Left lobe of liver (tissue), 2 donors: ENCODE measurements at places on chromosomes 16 and 17.

DNA sequence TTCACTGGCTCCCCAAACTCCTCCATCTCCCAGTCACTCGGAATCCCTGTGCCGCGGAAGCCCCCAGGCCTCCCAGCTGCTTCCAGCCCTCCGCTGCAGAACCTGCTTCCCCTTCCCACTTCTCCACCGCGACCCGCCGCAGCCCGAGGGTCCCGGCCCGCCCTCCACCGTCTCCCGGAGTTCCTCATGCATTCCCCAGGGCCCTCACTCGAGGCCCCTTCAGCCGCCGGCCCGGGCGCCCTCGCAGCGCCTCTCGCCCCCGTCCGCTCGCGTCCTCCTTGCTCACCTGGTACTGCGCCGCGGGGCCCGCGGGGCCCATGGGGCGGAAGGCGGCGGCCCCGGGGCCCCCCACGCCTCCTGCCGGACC, 329 bp downstream of the SMARCD2 start:
- no peak for DNase-seq

DNA sequence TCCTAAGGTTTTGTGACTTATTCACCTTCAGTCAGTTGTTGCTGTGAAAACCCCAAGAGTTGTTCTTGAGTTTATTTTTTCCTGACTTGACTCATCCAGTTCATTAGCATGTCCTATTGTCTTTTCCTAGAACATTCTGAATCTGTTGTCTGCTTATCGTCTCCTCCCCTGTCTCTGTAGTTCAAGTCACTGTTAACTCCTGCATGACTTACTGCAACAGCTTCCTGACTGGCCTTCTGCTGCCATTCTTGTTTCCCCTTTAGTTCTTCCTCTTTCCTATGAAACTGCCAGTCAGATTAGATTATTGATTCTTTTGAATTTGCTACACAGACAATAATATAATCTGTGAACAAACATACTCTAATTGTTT, 161.5 kb downstream of the FTO start:
- no peak for DNase-seq

DNA sequence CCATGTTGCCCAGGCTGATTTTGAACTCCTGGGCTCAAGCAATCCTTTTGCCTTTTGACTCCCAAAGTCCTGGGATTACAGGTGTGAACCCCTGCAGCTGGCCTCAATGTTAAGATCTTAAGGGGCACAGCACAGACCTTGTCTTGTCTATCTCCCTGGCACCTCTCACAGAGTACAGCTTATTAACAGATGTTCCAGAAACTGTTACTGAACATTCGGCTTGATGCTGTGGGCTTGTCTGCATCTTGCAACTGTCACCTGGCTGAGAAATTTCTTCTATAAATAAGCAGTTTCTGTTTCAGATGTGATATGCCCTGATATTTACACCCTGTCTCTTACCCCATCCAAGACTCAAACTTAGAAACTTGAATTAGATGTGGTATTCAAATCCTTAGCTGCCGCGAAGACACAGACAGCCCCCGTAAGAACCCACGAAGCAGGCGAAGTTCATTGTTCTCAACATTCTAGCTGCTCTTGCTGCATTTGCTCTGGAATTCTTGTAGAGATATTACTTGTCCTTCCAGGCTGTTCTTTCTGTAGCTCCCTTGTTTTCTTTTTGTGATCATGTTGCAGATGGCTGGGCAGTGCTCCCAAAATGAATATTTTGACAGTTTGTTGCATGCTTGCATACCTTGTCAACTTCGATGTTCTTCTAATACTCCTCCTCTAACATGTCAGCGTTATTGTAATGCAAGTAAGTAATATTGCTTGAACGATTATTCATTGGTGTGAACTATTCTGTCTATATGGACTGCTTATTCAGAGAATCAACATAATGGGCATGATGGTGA, at the start of gene TNFRSF17:
TSS of gene TNFRSF17 (plus strand) at position 450 of the 791 bp plus-strand sequence. CDS start at position 565, 115 bp downstream.
- no peak for DNase-seq

GRCh38 chr17:8821446-8822105, 22.4 kb upstream of the MFSD6L start:
- peak; percentile 35 for DNase-seq

GRCh38 chr16:12965274-12965804, 63.9 kb downstream of the SHISA9 start:
- DNase-seq: no peak

GRCh38 chr16:20938426-20938825, 37.9 kb downstream of the LYRM1 start:
- no peak for DNase-seq

GRCh38 chr17:58677194-58677880, 14.5 kb downstream of the TEX14 start:
- no peak for DNase-seq

DNA sequence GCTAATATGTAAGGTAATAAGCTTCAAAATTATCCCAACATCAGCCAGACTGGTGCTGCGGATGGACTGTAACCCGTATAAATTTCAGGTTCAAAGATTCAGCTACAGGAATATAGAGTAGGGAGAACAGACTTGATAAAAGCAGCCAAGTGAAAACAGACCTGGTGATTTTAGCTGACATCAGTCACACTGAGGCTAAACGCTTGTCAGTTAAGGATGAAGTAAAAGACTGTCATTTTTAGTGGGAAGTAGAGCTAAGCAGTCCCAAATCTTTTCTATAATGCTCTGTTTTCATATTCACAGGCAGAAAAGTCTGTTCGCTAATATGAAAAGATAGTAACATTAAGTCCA, 35.4 kb downstream of the CMTM4 start:
- DNase-seq: no peak

- DNase-seq: no peak
These were observed 21.0 kb upstream of the ZNF750 start for GRCh38 chr17:82860606-82861392.

GRCh38 chr17:75685499-75685898, 18.4 kb downstream of the SAP30BP start:
- no peak for DNase-seq

DNA sequence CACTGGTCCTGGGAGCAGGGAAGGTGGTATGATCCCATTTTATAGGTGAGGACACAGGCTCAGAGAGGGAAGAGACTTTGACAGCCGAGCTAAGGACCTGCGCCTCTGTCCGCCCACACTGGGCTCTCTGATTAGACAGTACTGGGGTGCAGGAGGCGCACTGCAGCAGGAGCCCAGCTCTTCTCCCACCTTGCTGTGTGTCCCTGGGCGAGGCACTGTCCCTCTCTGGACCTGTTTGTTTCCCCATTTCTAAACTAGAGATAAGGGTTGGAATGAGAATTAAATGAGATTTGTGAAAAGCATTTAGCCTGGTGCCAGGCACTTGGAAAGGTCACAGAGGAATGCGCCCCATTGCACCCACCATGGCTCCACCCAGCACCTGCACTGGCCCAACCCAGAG, 19.6 kb upstream of the GINS2 start:
- DNase-seq: no peak

DNA sequence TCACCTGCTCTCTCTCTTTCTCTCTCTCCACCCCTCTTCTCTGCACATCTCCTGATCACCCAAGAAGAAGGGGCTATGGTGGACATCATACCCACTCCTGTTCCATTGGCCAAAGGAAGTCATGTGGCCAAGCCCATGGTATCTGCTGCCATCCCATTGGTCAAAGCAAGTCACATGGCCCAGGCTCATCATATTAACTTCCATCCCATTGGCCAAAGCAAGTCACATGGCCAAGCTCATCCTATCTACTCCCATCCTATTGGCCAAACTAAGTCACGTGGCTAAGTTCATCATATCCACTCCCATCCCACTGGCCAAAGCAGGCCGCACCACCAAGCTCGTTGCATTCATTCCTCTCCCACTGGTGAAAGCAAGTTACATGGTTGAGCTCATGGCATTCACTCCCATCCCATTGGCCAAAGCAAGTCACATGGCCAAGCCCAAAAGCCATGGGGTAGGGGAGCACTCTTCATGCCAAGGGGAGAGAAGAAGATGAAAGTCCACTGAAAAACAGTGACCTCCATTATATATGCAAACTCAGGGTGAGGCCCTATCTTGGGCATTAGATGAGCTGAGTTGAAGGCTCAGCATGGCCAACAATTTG, 29.2 kb downstream of the SNX20 start:
- DNase-seq: no peak
